ENCODE measurements at places on chromosomes 7 and 10. TPM values are rescaled to one million over a fixed set of nuclear protein-coding genes. Genes with fewer than 3 reads are reported as not detected.

Gene GPR15LG
- total RNA-seq = not detected

Gene TMEM196
- total RNA-seq = not detected

Gene PPP2R2D
- 45.6 TPM for total RNA-seq

Gene ODAD2
- total RNA-seq = not detected

Gene CYP2E1
- 0.80 TPM for total RNA-seq

Gene OR2A42
- not detected for total RNA-seq

Gene LEP
- total RNA-seq = not detected

Gene CXCL12
- not detected for total RNA-seq

Gene GPR26
- not detected for total RNA-seq

Gene AIFM2
- total RNA-seq = 7.9 TPM

Gene AGFG2
- total RNA-seq = 54.7 TPM

Gene SEMA3D
- total RNA-seq = not detected

Gene PRLHR
- not detected for total RNA-seq

Gene BRI3
- 55.3 TPM for total RNA-seq

Gene MBLAC1
- total RNA-seq = 4.8 TPM

Gene SPDYE11
- total RNA-seq = not detected

Gene CUL2
- 37.1 TPM for total RNA-seq

Gene NPC1L1
- 0.11 TPM for total RNA-seq

Gene NME8
- total RNA-seq = not detected

Gene LIPK
- total RNA-seq = not detected

All from activated naive CD8-positive, alpha-beta T cell treated with anti-CD3 and anti-CD28 coated beads, Interleukin-2, amount 10 ng/mL, durations not matched to agents 7 days and 5 days (primary cell).